ENCODE measurements at places on chromosomes 3 and 15.

DNA sequence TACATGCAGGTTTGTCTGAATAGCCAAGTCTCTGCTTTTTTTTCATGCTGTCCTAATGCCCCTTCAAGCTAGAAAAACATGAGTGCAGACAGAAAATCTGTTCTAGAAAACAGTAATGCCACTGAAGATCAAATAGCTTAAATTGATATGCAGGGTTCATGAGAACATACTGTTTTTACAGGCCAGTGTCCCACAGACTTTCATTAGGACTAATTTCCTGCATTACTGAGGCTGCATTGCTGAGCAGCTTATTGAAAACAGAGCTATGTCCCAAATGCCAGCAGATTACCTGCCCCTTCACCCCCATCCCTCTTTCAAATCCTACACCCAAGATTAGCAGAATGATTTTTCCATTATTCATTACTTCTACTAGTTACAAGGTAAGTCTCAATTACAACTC lies 665 bp downstream of the TM4SF18 start:
- DNase-seq, result no peak

DNA sequence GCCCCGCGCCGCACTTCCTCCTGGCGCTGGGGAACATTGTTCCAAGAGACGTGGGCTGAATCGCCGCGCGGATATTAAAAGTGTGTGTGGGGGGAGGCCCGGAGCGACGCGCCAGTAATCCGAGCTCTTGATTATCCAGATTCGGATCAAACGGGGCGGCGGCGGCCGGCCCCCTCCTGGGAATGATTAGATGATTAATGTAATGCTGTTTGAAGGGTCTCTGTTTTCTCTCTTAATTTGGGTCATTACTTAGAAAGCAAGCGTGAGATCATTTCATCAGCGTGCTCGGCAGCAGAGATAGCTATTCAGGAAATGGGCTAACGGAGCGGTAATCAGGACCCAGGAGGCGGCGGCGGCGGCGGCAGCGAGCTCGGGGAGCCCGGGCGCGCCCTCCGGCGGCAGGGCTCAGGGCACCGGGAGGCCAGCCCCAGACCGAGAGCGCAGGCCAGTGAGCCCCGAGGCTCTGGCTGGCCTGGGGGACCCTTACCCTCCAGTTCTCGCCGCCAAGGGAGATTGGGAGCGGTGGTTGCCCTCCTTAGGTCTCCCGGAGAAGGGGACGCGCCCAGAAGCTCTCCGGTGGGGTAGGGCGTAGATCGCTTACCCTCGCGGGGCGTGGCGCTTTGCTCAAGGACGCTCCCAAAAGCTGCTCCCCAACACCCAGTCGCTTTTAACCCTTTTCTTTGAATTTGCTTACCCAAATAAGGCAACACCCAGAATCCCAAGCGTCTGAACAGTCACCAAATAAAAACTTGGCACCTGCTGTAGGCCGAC lies 4.5 kb downstream of the FEZF2 start:
- no peak for DNase-seq

GRCh38 chr15:80492874-80493273 lies 88.7 kb downstream of the ARNT2 start:
- no peak for DNase-seq

DNA sequence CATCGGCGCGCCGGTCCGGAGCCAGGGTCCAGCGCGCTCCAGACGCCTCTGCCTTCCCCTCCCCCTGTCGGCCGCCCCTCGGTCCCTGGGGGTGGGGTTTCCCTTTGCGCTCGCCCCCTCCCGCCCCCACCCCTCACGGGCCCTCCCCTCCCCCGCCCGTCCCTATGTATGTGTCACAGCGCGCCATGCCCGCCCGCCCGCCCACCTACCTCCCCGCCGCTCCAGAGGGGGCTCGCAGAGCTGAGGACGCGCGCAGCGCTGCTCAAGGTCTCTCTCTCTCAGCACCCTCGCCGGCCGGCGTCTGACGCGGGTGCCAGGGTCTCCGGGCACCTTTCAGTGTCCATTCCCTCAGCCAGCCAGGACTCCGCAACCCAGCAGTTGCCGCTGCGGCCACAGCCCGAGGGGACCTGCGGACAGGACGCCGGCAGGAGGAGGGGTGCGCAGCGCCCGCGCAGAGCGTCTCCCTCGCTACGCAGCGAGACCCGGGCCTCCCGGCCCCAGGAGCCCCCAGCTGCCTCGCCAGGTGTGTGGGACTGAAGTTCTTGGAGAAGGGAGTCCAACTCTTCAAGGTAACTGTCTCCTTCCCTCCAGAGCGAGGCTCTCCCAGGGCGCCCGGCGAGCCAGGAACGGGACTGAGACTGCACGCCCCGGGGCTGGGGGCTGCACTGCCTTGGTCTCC lies at the start of gene ACAN:
Gene ACAN (plus strand): TSS at position 196 of the 679 bp plus-strand sequence. CDS start 32,771 bp downstream, outside the sequence.
- DNase-seq, result no peak

- DNase-seq, result no peak
These were observed 326.4 kb upstream of the TRIM42 start for GRCh38 chr3:140351466-140351865.

DNA sequence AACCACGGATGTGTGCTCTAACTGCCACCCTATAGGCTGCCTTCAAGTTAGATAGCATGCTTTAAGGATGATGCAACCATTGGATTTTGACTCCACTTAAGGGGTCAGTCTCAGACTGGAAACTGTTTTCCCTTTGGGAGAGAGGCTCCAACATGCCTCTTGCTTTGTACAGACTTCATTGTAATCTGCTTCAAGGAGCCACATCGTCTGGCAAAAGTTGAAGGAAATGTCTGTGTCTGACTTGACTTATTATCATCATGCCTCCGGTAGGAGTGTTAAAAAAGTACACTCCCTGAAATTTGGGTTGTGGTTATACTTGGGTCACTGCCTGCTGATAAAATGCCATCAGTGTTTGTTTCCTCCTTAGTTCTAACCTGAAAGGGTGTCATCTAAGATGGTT lies 245.4 kb upstream of the CDIN1 start:
- DNase-seq, result no peak

DNA sequence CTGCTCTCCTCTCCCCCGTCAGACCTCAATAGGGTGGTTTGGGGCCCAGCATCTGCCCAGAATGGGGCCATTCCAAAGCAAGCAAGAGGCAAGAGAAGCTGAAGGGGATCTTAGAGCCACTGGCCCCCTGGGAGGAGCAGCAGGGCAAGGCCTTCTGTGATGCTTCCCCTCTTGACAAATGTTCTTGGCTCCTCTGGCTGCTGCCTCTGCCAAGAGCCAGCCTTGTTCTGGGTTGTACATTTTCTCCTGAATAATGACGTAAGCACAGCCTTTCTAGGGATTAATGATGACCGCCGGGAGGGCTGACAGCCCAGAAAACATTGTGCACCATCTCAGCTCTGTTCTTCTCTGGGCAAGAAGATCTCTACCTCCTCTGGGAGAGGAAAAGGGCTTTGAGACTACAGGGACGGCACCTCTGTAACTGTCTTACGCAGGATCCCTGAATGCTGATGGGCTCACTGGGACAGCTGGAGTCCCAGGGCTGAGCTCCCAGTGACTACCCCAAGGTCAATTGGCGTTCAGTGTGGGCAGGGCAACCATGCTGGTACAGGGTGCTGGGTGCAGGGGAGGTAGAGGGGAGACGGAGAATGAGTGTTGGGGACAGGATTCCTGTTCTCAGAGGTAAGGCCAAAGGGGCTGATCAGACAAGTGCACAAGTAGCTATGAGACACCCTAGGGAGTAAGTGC lies 253.3 kb downstream of the FAM43A start:
- DNase-seq, result no peak

DNA sequence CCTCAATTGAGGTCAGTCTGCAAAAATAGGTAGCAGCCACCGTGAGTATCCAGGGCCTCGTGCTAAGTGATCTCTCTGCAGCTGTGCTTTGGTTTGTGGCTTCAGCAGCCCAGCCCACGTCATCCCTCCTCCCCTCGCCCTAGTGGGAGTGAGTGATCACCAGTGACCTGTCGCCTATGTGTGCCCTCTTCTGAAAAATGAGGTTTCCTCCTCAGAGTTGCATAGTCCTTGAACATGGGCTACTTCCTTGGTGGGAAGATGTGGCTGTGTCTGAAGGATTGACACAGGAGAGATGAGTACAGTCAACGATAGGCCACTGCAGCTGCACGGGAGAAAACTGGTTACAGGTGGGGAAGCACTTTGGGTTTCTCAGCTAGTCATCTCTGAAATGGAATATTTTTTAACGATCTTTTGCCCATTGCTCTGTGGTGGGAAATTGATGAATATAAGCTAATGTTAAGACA lies 144.8 kb upstream of the BHLHE40 start:
- no peak for DNase-seq

DNA sequence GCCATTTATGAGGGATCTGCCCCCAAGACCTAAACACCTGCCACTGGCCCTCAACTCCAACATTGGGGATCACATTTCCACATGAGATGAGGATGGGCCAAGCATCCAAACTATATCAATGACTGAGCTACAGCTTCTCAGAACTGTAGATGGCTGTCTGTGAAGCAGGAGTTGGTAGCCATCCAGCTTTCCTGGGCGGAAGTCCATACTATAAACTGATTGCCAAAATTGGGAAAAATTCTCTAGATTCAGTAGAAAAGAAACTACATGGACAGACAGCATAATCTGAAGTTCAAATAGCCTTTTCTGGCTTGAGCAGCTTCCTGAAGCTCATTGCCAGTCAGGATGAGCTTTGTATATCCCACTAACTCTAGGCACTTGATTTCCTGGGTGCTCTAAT lies 214.7 kb upstream of the ZBTB20 start:
- no peak for DNase-seq
